ENCODE measurements at places on chromosomes 4 and X.
A peak's percentile ranks its signal among the peaks of the same experiment; 100 is the strongest.

GRCh38 chrX:28205126-28205525 is 223.9 kb upstream of the DCAF8L1 start:
- DNase-seq: no peak

GRCh38 chr4:137692205-137692604 is 159.9 kb upstream of the PCDH18 start:
- no peak for DNase-seq

GRCh38 chr4:155758481-155759371 is at the start of gene GUCY1B1:
TSS of gene GUCY1B1 (plus strand) at chr4:155759021. CDS start at chr4:155759141, 120 bp downstream.
- DNase-seq: no peak

GRCh38 chr4:75800972-75801371 is 76.6 kb downstream of the USO1 start:
- no peak for DNase-seq

DNA sequence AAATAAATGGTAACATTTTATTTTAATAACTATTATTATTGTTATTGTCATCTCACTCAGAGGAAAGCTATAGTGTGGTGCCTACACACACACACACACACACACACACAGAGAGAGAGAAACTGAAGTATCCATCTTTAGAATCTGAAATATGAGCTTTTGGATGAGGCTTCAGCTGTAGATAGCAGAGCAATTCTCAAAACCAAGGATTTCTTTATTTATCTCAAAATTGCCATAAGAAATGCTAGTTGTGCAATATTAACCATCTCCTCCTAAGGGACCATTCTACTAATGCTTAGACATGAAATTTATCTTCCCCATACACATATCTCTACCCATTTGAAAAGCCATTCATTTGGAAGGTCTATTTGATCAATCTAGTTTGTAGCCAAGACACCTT is 50.1 kb upstream of the SGMS2 start:
- DNase-seq: no peak

GRCh38 chrX:110316351-110317060 is 1.4 kb downstream of the AMMECR1 start:
- DNase-seq: peak; percentile 8

DNA sequence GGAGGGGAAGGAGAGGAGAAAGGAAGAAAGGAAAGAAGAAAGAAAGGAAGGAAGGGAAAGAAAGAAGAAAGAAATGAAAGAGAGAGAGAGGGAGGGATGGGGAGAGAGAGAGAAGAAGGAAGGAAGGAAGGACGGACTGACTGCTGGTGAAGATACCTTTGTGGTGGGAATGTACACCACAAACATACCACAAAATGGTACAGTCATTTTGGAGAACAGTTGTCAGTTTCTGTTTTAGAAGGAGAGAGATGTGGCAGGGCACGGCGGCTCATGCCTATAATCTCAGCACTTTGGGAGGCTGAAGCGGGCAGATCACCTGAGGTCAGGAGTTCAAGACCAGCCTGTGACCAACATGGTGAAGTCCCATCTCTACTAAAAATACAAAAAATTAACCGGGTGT is 40.0 kb upstream of the SHISA3 start:
- no peak for DNase-seq

- DNase-seq: peak; percentile 28
Measured at GRCh38 chrX:154411981-154412340, 622 bp downstream of the TAFAZZIN start.
